ENCODE measurements at places on chromosomes 2 and 18.

DNA sequence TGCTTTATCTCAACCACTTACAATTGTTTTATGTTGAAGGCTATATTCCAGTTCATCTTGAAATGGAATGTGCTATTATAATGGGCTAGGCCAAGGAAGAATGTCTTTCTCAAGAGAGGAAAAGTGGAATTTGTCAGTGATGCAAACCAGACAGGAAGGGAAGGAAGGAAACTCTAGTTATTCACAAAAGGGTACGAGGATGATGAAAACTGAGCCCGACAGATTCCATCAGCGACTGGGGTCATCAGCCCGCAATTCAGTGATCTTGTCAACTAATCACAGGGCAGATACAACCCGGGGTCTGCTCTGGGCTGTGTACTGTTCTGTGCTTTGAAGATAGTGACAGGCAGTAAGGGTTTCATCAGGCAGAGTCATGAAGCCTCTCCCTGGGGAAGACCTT, 23.4 kb upstream of the LYPD6 start:
- no peak for DNase-seq

- DNase-seq: peak; percentile 32
Measured at GRCh38 chr2:112712903-112713584, 7.8 kb upstream of the NT5DC4 start.

GRCh38 chr18:6203791-6204190, 210.9 kb downstream of the L3MBTL4 start:
- no peak for DNase-seq

GRCh38 chr2:234730066-234730640, 221.7 kb upstream of the SH3BP4 start:
- DNase-seq: no peak

- DNase-seq: no peak
Measured at GRCh38 chr2:105808423-105809096, 63.8 kb downstream of the NCK2 start.

GRCh38 chr2:18845854-18846445, 256.6 kb upstream of the NT5C1B start:
- no peak for DNase-seq

DNA sequence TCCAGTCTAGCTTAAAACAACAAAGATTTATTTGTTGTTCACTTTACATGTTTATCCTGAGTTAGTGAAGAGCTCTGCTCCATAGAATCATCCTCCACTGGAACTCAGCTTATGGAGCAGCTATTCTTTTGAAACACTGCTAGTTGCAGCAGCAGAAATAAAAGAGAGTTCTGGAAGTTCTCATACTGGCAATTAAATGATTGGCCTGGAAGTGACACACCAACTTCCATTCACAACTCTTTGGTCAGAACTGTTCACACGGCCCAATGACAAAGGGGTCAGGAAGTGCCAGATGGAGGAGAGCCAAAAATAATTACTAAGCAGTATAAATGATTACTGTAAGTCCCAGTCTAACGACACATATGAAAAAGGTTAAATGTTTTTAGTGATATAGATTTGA, 39.1 kb downstream of the FBXO11 start:
- no peak for DNase-seq

GRCh38 chr2:214035921-214036320, 374.9 kb upstream of the VWC2L start:
- no peak for DNase-seq

DNA sequence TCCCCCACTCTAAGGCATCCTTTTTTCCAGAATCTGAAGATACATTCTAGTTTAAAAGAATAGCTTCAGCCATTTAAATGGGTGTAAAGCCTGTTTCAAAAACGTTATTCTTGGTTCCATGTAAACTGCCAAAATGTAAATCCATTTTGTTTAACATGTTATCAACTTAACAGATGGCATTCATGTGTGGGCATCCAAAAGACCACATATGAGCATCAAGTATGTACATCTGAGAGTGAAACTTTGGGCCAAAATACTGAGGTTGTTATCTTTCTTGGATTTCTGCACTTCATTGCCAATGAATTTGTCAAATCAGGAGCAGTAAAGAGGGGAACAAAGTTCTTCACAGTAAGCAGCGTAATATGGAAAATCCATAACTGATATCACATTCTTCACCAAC, 395.4 kb downstream of the ZNF804A start:
- no peak for DNase-seq

DNA sequence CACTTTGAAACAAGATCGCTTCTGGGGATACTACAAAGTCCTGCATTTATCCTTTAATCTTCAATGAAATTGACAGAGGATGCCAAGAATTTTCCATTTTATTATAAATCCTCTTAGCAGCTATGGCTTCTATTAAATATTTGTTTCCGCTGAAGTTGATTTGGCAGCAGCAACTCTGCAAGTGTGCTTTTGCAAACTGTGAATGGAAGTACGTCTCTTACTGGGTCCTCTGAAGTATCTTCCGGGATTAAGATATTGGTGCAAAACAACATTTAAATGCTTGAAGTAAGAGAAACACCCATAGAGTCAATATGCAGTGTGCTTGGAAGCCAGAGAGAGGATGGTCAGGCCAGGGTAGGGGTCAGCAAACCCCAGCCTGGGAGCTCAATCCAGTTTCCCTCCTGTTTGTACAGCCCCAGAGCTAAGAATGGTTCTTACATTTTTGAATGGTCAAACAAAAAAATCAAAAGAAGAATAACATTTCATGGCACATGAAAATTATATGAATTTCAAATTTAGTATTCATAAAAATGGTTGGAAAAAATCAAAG, 13.6 kb downstream of the CCDC68 start:
- no peak for DNase-seq

DNA sequence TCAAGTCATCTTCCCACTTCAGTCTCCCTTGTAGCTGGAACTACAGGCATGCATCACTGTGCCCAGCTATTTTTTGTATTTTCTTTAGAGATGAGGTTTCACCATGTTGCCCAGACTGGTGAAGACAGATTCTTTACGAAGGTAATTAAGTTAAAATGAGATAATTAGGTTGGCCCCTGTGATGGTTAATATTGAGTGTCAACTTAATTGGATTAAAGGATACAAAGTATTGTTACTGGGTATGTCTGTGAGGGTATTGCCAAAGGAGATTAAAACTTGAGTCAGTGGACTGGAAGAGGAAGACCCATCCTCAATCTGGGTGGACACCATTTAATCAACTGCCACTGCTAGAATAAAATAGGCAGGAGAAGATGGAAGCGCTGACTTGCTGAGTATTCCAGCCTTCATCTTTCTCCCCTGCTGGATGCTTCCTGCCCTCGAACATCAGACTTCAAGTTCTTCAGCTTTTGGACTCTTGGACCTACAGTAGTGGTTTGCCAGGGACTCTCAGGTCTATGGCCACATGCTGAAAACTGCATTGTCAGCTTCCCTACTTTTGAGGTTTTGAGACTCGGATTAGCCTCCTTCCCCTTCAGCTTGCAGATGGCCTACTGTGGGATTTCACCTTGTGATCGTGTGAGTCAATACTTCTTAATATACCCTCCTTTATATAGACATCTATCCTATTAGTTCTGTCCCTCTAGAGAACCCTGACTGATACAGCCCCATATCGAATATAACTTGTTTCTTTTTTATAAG, 269.1 kb downstream of the TMX3 start:
- no peak for DNase-seq

DNA sequence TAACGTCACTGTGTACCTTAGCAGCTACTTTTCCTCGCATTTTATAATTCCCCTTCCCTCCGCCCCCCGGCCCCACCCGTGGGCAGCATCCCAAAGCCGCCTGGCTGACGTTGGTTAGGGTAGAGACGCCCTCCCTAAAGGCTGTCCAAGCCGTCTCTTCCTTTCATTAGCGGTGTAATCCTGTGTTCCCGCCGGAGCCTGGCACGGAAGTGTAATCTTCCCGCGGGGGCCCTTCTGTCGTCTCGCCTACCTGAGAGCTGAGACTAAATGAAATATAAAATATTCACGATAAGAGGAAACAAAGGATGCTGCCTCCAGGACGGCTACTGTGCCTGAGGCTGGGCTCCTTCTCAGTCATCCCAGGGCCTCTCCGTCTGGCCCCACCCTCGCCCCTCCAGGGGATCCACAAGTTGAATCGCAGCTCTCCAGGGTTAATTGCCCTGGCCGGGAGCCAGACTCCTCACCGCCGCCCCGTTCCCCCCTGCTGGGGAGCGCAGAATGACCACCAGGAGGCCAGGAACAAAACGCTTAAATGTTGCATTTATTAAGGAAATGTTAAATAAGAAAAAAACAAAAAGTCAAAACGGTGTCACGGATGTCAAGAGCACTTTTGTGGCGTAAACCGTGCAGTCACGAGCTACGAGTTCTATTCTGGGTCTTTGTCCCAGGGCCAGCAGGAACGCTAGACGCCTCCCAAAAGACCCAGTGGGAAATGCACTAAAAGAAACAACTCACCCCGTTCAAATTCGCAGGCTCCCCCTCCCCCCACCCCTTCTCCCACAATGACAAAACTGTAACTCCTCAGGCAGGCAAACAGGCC, 1.5 kb downstream of the RPRM start:
- DNase-seq: no peak

- DNase-seq: no peak
Measured at GRCh38 chr2:170163411-170164065, 14.4 kb upstream of the MYO3B start.

DNA sequence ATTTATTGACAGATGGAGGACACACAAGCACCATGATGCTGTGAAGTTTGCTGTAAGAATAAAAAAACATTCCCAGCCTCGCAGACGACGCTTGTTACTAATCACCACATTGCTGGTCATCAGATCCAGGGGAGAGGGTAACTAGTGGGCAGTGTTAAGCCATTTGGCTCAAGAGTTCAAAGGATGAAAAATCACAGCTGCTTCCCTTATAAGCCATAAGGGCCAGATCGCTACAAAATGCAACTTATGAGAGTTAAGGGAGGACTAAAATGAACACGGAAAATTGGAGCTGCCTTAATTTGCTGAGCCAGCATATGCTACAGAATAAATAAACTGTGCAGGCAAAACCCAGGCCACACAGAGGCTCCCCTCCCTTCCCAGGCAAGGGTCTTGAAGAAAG, 522.6 kb downstream of the TDRD15 start:
- no peak for DNase-seq

DNA sequence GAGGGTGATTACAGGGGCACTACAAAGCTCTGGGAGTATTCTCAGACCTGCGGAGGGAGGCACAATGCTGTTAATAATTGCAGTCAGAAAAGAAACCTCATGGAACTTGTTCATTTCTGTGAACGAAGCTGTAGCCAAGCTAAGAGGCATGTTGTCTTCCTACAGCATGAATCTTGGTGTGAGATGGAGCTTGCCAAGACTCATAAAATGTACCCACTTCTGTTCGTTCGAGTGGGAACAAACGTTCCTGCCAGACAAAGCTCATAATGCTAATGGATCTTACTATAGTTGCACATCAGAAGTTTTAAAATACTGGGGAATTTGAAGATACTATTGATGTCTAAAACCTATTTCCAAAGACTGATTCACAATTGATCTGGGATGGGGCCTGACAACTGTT, 489.1 kb downstream of the ZEB2 start:
- DNase-seq: no peak

DNA sequence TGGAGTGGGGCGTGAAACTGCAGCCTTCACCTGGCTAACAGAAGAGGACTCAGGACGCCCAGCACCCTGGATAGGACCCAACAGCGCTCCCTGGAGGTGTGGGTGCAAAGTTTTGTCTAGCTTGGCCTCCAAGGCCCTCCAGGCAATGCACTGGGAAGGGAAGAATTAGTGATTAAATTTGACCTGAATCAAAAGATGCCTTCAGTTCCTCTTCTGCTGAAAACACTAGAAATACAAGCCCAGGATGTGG, 779 bp upstream of the TRIB2 start:
- DNase-seq: peak; percentile 68

DNA sequence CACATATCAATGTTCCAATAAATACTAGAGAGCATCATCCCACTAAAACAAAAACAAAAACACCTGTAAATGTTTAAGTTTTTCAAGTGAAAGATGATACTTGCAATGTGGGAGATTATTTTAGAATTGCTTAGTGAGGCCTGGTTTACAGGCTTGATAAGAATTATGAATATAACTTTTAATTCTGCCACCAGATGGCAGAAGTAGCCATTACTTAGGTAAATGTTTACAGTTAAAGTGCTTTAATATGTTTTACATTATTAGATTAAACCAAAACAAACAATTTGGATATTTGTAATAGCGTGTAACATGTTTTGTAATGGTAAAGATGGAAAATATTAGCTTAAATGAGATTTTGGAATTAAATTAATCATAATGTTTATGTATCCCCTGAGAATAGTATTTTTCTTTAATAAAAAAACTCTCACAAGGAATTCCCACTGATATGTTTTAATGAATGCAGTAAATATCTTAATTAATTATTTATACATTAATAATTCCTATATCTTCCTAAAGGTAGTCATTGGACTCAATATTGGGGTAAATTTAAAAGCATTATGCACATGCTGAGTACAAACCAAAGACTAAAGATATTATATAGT, 522.0 kb downstream of the SPAG16 start:
- no peak for DNase-seq

DNA sequence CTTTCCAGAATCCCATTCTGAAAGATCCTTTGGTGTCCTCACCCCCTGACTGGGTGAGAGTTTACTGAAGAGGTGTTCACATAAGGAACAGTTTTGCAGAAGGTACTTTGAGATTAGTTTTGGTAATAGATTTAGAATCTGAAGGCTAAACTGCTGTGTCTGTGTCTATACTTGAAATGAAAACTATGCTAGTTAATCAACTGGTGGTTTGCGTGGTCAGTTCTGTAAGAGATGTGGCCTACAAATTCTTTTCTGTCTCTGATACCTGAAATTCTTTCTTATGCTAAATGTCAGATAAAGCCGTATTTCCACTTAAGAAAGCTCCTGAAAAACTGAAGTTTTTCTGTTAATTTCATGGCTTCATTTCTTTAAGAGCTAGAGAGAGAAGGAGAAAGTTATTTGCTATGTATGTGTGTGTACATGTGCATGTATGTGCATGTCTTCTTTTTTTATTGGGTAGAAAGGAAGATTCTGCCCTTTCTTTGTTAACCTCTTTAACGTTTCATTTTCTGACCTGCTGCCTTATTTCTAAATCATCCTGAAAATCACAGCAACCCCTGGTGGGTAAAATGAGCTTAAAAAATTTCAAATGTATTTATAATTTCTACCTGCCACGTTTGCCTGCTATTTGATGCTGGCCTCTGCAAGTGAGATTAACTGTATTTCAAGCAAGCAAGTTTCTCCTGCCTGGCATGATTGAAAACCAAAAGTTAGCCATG, 552.0 kb upstream of the NRP2 start:
- no peak for DNase-seq

GRCh38 chr2:108868911-108869310, 82.3 kb downstream of the CCDC138 start:
- DNase-seq: no peak

GRCh38 chr18:711310-711656, 1.1 kb downstream of the ENOSF1 start:
- DNase-seq: no peak
